ENCODE measurements at places on chromosomes 2 and 18.

DNA sequence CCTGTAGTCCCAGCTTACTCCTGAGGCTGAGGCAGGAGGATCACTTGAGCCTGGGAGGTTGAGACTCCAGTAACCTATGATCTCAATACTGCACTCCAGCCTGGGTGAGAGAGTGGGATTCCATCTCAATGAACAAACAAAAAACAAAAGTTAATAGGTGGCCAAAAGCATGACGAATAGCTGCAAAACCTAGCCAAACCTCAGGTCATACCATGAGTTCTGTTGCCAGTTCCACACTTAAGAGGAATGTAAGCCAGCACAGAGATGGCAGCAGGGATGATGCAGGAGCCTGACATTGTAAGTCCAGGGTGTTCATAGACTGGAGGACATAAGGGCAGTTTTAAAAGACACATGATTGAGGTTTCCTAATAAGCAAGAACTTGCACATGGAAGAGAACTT, 55.3 kb upstream of the RMDN2 start:
- DNase-seq = no peak

DNA sequence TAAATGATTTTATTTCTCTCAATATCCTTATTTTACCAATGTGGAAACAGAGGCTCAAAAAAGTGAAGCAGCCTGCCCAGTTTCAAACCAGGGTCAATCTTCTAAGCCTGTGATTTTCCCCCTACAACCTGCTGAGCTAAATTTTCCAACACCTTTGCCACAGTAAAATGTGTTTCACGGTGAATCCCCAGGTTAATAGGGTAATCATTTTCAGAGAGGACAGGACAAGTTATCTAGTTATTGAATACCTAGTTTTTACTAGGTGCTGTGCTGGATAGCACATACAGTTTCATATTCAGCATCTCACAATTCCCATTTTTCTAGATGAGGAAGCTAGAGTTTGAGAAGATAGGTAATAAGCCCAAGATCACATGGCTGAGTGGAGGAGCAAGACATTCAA, 236.6 kb downstream of the PTH2R start:
- DNase-seq = no peak

DNA sequence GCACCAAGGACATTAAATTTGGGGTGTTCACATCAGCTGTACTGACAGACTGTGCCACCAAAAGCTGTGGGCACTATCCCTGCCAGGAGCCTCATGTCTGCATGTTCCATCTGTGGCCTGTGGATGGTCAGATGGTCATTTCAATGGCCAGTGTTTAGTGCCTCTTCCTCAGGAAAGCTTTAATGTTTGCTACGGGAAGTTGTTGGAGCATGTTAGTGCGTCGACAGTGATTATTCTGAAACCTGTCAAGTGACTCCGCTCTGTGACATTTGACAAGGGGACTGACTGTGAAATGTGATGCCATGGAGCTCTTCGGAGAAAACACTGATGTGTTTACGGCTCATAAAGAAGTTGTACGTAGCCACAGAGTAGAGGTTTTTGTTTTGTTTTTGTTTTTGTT, 18.7 kb upstream of the RGPD4 start:
- no peak for DNase-seq

- DNase-seq = no peak
Observed at GRCh38 chr2:607709-608108, 69.5 kb downstream of the TMEM18 start.

DNA sequence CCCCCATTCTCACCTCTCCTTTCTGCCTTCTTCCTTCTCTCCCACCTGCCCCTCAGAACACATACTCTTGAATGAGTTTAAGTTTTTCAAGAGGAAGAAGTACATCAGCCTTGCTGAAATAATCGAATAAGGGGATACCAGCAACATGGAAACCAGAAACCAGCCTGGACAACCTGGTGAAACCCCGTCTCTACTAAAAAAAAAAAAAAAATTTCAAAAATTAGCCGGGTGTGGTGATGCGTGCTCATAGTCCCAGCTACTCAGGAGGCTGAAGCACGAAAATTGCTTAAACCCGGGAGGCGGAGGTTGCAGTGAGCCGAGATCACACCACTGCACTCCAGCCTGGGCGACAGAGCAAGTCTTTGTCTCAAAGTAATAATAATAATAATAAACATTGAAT, 75.0 kb upstream of the SLC1A4 start:
- no peak for DNase-seq

DNA sequence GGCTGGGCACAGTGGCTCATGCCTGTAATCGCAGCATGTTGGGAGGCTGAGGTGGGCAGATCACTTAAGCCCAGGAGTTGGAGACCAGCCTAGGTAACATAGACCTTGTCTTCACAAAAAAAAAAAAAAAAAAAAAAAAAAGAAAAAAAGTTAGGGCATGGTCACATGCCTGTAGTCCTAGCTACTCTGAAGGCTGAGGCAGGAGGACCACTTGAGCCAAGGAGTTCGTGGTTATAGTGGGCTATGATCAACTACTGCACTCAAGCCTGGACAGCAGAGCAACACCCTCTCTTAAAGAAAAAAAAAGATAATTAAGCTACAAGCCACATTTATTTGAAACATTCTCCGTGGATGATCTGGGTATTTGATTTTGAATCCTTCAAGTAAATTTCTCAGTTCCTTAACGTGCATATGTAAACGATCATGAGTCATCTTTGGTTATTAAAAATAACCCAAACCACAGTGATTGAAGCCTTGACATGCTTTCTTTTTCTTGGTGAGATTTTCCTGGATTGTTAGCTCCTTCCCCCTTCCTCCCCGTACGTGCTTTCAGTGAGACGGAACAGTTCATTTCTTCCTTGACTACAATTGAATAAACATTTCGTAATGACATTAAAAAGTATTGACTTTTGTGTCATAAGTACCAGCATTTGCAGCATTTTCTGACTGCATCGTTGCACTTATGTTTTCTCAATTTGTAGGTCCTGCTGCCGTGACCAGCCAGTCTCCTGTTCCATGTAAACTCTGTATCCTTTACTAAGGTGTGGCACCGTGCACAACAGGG, 20.3 kb downstream of the RMC1 start:
- DNase-seq = peak; percentile 57

DNA sequence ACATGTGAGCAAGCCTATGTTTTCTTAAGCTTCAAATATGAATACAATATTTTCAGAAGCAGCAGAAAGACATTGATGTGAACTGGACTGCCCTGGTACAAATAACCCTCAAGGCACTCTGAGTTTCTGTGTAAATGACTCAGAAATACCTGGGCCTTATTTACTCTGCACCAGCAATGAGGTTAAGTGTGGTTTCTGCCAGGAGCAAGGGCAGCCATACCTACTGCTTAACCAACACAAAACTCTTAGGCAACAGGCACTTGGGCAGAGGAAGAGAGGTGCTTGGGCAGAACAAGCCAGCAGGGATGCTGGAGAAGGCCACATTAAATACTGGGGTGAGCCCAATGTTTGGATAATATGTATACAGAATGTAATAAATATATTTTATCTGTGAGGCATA, 29.4 kb upstream of the ARL5A start:
- DNase-seq = no peak

DNA sequence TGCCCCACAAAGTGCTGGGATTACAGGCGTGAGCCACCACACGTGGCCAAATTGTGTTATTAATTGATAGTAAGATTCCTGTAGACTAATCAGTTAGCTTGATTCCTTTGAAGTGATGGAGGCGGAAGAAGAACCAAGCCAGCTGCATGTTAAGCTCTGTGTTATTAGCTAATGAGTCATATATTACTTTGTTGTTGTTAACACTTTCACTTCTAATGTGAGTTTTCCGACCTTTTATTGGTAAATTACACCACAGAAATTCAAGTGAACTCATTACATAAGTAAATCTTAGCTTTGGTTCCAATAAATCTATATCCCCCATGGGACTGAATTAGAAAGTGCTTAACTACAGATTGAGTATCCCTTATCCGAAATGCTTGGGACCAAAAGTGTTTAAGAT, 20.3 kb downstream of the CHMP1B start:
- no peak for DNase-seq

GRCh38 chr2:62036761-62037250, 131.3 kb downstream of the COMMD1 start:
- DNase-seq = no peak

DNA sequence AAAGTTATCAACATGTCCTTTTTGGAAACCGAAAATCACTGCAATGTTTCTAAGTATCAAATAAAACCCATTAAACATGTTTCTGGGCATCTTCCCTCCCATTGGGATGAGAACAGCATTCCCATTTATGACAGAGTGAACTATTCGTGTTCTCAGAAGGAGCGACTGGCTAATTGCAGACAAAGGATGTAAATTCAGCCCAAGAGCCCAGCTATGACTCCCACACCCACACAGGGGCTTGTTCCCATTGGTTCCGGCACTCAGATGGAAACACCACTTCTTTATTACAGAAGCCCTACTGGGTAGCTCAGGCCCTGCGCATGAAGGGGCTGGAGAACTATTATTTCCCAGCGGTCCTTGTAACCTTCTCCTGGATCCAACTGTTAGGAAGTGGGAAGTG, 16.6 kb upstream of the NPAS2 start:
- no peak for DNase-seq

DNA sequence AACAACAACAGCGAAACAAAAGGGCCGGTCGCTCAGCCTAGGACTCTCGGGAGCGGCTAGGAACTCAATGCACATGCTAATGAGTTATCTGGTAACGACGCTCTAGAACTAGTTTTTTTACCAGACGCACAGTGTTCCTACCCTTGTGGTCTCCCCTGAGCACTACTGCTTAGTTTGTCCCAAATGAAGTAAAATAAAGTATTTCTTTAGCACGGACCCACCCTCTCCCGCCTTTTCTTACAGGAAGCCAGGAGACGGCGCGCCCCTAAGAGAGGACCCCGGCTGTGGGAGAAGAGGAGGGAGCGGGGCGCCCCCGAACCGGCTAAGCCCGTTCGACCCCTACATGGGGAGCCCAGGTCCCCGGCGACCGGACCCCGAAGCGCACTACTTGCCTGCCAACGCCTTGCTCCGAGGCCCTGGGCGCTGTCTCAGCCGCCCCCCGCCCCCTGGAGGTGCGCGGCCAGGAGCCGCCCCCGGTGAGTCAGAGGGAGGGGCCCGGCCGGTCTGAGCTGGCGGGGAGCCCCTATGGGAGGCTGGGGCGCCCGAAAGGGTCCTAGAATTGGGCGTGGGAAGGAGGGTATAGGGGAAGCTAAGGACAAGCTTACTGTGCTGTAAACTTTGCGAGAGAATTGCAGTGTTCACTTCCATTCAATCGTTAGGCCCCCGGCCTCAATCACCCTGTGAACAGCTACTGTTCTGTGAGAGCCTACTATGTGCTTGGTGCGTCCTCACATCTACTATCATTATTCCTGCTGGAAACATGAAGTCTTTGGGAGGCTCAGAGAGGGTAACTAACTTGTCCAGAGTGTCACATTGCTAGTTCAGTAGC, 3.6 kb upstream of the CAPG start:
- no peak for DNase-seq

DNA sequence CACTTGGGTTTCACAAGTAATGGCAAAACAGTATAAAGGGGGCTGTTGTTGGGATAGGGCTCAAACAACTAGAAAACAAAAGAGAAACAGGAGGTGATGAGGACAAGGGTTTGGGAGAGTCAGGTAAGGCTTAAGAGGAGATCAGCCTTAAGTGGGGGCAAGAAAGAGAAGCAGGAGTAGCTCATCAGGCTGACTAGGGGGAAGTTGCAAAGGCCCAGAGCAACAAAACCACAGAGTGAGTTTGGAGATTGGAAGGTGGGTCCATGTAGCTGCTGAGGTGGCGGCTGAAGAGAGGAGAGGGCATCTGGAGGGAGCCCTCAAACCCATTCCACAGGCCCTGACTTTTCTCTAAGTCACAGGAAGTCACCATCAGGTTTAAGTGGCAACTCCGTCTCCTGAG, 126.0 kb downstream of the MREG start:
- no peak for DNase-seq

DNA sequence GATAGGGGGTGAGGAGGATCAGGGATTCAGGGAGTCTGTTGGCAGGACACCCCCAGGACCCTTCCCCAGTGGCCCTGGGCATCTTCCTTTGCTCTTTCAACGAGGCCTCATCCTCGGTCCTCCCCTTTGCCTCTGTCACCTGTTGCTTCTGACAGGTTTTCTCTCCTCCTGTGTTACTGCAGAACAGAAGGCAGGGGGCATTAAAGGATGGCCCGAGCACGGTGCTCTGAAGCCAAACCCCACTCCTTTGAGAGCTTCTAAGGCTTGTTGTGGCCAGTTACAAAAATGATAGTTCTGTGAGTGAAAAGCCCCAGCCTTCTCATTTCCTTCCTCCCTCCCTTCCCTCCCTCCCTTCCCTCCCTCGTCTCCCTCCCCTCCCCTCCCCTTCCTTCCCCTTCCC, 82.5 kb downstream of the THNSL2 start:
- no peak for DNase-seq

GRCh38 chr2:121903037-121903689, 147.7 kb downstream of the TSN start:
- no peak for DNase-seq

DNA sequence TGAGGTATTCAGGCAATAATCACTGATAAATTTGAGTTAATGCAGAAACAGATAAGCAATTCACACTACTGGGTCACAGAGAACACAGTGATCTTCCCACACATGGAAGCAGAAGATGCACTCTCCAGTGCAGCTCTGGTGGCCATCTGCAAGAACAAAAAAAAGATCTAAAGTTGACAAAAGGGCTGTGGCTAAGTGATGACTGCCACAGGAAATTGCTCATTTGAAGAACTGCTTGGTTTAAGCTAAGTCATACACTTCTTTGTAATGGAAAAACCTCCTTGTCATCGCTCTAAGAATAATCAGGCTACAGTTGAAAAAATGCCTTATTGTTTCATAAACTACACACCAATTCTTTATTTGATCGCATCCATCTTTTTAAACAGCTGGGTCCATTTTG, 115.1 kb downstream of the DTNB start:
- peak; percentile 54 for DNase-seq

DNA sequence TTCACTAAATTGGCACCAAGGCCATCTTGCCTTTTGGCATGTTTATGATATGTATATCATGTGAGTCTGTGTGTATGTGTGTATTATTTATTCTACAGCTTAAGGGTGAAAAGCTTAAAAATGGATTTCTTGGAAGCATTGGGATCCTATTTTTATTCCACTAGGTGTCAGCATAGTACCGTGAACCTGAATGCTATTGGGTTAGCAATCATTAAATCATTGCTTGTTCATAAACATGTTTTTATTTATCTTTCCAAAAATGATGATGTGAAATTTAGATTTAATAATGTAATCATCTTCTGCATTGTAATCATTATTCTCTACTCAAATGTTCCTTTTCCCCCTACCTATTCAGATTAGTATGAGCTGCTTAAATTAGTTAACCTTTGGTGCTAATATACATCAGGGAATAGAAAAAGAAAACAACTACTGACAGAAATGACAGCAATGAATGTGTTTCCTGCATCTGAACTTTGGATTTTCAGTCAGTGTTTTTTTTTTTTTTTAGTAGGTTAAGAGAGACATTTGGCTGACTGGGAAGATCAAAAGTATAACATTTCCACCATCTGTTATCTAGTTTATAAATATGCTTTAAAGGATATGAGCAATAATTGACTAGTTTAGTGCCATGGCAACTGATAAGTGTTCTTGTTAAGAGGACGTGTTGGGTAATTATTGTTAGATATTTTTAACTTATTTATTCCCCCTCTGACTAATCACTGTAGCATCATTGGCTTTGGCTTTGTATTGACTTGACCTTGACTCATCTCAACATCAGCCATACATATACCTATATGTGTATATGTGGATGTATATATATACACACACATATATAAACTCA, 14.1 kb upstream of the ZSWIM2 start:
- DNase-seq = no peak

GRCh38 chr2:160365716-160366367, 127.8 kb downstream of the RBMS1 start:
- no peak for DNase-seq

- no peak for DNase-seq
Observed at GRCh38 chr18:72041313-72042032, 502.7 kb downstream of the CBLN2 start.

- no peak for DNase-seq
Observed at GRCh38 chr2:217938036-217938435, 64.8 kb downstream of the TNS1 start.

Data from fibroblast of skin of left biceps (primary cell).